ENCODE measurements at places on chromosomes 4 and X. TPM values are rescaled to one million over a fixed set of nuclear protein-coding genes. Genes with fewer than 3 reads are reported as not detected.

DNA sequence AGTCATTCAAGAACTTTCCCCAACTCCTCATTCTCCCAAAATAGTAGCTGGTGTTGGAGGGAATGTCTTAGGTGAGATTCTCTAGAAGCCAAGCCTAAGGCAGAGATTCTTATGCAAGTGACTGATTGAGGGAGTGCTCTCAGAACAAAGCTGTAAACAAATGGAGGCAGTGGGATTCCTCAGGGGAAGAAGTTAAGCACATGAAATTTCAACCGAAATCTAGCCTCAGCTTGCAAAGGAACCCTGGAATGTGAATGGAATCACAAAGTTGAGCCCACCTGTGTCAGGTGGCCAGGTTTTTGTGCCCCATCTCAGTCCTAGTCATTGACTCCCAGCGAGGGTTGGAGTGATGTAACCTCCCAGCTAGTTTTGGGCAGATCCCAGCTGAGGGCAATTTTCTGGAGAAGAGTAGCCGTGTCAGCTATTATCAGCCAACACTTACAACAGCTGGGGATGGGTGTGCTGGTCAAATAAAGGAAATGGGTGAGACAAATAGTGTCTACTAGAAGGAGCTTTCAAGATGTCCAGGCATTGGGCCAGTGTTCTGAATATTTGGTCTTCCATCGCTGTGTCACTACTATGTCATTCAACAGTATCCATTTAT is 29.7 kb upstream of the FGF2 start:
- no peak for DNase-seq

GRCh38 chr4:127212701-127213100 is 420.1 kb upstream of the INTU start:
- DNase-seq: no peak

DNA sequence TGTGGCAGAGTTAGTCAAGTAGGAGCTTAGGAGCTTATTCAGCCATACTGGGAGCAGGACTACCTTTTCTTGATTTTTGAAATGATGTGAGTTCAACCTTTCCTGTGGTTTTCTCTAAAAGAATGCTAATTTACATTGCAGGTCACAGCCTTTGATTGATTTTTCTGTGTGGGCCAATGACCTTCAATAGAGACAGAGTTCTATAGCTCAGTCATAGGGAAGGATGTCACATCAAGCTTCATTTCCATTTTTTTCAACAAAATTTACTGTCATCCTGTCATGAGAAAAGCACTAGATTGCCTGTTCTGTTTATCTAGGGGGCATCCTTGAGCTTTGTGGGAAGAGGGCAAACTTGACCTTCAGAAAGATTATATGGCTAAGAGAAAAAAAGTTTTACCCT is 448.7 kb downstream of the MID1IP1 start:
- no peak for DNase-seq

DNA sequence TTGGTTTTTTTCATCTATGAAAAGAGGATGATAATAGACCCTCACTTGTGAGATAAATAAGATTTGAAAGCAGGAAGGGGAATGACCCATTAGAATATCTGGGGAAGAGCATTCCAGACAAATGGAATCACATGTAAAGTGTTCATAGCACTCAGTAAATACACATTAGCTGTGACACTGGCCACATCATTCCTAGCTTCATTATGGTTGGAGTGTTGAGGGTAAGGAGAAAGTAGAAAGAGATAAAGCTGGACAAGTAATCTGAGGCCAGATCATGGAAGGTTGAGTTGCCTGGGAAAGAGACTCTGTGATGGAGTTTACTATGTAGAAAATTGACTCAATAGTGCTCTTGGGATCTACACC is 6.9 kb upstream of the PGRMC1 start:
- DNase-seq: no peak

- no peak for DNase-seq
Observed at GRCh38 chr4:45971108-45971507, 152.7 kb downstream of the GABRG1 start.

- DNase-seq: peak; percentile 18
Observed at GRCh38 chrX:3712051-3712869, 1.2 kb downstream of the PRKX start.

DNA sequence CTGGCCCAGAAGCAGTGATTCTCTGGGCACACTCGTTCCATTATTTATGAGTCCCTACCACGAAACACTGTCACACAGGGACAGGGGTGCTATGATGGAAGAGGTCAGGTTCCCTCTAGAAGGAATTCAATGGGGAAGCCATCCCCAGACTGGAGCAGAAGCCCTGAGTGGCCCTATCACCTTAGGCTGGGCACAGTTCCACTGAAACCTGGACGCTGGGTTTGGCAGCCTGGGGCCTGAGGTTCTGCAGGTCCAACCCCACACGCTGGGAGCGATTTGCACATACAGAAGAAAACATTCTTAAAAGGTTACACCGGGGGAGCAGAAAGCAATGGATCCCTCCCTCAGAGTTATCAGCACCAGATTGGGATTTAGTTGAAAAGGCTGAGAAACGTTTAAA is 63.3 kb downstream of the PHKA2 start:
- DNase-seq: no peak

DNA sequence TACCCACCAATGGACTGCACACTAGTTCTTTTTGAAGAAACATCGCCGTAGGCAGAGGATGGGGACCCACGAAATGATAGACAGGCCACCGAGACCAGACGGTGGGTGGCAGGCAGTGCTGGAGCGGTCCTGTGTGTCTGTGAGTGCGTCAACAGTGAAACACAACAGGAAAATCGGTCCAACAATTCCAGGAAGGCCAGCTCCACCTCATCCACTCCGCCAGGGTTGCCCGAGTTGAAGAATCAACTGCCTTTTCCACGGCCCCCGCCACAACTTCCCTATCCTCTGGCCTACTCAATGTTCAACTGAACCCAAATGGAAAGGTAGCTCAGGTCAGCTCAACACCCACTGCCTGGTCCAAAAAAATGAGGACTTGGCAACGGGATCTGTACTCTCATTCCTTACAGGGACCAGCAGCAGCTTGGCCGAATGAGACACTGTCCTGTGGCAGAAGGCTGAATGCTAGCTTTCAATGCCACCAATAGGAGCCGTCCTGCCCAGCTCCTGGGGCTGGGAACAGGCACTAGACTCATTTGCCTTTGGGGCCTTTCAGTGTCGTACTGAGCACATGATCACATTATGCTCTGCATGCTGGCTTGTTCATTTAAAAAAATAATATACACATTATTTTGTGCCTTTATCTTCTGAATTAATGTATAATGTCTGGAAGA is 43.5 kb downstream of the MID1 start:
- peak; percentile 44 for DNase-seq

GRCh38 chr4:7394681-7395451 is 39.9 kb downstream of the PSAPL1 start:
- peak; percentile 43 for DNase-seq

DNA sequence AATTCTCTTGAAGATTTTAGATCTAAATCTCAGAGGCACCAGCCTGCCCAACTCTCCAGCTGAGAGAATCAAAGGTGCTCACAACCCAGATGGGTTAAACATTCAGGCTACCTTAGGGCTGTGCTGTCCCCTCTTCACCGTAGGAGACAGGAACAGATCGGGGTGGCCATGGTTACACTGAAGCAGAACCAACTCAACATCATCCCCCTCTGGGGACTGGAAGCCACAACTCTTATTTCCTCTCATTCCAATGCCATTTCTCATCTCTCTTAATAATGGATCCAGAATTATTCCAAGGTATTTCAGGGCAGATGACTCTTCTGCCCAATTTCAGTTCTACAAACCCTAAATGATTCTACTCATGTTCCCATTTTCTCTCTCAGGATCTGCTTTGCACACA is 109.7 kb downstream of the NKX6-1 start:
- DNase-seq: no peak

GRCh38 chr4:15893962-15894361 is 44.6 kb downstream of the FGFBP1 start:
- no peak for DNase-seq

- DNase-seq: no peak
Observed at GRCh38 chrX:153304988-153305736, 16.4 kb downstream of the PNMA6F start.

DNA sequence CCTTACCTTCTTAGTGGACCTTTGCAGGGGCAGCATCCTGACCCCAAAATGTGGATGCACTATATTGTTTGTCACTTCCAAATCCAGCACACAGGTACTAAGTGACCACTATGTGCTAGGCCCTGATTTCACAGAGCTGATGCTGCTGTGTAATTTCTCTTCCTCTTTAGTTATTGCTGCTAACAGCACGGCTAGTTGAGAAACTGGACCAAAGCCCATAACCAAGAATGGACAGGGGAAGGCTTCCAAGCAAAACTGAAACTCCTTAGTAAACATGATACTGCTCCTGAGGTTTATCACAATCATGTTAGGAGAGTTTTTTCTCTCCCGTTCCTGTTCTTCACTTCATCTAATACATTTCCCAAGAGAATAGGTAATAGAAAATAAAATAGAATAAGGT is 172.9 kb upstream of the TTC29 start:
- peak; percentile 35 for DNase-seq

GRCh38 chr4:70623323-70623722 is 5.2 kb upstream of the ENAM start:
- DNase-seq: no peak

DNA sequence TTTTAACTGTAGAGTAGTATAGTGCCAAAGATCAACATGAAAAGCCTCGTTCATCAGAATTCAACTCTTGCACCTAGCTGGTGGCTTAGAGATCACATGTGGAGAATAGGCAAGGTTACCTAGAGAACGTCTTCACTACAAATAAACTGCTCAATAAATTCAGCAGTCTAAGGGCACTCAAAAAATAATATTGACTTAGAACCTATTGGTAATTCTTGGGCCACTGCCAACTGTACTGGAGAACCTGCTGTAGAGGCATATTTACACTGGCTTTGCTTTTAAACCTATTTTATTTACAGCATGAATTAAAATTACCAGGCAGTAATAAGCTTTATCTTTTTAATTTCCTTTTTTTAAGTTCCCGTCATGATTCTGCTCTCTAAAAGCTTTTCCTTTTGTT is 343.7 kb downstream of the PDHA2 start:
- DNase-seq: no peak

DNA sequence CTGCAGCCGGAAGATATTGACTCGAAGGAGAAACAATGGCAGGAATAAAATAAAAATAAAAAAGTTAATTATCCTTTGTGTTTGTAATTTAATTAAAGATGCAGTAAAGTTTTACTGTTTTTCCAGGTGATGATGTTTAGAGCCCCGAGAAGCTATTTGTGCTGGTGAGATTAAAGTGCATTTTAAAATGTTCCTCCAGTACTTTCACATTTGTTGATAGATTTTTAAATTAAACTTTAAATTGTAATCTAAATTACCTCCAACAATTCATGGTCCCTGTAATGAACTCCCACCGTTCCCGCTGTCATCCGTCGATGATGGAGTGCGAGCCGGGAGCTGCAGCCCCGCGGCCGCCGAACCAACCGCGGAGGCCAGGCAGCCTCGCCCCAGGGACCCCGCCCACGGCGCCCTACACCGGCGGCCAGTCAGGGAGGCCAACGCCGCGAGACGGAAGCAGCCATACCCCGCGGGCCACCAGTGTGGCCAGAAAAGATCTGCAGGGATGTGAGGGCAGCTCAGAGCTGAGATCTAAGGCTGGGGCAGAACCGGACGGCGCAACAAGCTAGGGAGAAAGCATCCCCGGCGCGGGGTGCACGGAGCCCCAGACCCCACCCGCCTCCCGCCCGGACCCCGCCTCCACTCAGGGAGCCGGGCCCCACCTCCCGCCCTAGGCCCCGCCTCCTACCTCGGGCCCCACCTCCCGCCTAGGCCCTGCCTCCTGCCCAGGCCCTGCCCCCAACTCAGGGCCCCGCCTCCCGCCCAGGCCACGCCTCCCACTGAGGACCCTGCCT is 104.0 kb downstream of the FAM53A start:
- DNase-seq: peak; percentile 93

GRCh38 chr4:158778156-158778711 is 9.4 kb downstream of the FNIP2 start:
- no peak for DNase-seq

- DNase-seq: no peak
Observed at GRCh38 chr4:143148521-143148920, 36.2 kb upstream of the USP38 start.

DNA sequence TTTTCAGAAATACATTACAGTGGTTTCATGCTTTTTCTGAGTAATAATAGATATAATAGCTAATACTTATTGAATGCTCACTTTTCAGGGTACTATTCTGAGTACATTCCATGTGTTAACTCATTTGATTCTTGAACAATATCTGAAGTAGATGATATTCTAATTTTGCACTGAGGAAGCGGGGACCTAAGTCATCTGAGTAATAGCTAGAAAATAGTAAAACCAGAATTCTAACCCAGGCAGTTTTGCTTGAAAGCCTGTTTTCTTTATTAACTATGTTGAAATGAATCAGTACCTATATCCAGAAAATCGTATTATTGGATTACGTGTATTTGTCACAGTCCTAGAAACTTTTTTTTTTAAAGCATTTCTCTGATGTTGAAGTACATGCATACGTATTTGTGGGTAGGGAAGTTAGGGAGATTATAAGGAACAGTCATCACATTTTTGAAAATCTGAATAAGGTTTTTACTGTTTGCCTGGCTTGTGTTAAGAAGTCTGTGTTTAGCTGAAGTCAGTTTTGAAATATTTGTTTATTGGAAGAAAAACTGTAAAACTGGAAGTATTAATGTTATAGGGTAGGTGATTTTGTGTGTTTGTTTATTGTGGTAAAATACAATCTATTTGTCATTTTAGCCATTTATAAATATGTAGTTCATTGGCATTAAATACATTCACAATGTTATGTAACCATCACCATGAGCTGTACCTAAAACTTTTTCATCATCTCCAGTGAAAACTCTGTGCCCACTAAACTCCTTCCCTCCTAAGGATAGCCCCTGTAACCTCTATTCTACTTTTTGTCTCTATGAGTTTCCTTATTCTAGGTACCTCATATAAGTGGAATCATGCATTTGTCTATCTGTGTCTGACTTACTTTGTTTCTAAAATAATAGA is 55.3 kb downstream of the FIP1L1 start:
- no peak for DNase-seq

- DNase-seq: no peak
Observed at GRCh38 chr4:124940387-124940786, 227.9 kb upstream of the ANKRD50 start.

GRCh38 chr4:7904952-7905915 is 34.4 kb downstream of the AFAP1 start:
- no peak for DNase-seq

DNA sequence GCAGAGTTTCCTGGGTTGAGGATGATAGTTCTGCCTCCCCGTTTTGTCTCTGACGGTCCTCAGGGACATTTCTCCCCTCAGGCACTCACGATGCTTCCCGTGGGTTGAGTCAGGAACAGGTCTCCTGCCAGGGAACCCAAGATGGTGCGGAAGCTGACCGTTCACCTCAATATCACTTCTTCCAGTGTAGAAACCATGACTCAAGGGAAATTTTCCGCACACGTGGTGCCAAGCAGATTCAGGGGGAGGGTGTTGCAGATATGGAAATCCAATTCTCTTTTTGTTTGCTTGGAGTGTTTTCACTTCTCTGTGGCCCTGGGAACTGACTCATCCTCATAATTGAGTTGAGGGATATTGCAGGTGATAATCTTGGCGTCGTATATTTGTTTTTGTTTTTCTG is 46.7 kb downstream of the CXorf49B start:
- no peak for DNase-seq

- DNase-seq: no peak
Observed at GRCh38 chr4:36111172-36111571, 133.1 kb downstream of the ARAP2 start.

- DNase-seq: no peak
Observed at GRCh38 chrX:101483705-101484104, 1.6 kb upstream of the ARMCX4 start.

Gene ZAR1
- not detected for total RNA-seq

Gene TAF9B
- total RNA-seq: 17.7 TPM

Gene TLL1
- 0.20 TPM for total RNA-seq

Gene CHIC1
- 11.5 TPM for total RNA-seq

Gene FGB
- not detected for total RNA-seq

Gene EPHA5
- 0.20 TPM for total RNA-seq

Gene SPARCL1
- 163 TPM for total RNA-seq

Gene ADAMTS3
- 1.3 TPM for total RNA-seq

All from heart left ventricle (tissue), 16 donors.